Amniotic stem cell (primary cell): ENCODE measurements at places on chromosomes 6 and 20.

GRCh38 chr6:45927421-45928320 is 88.0 kb downstream of the CLIC5 start:
- no peak for DNase-seq

DNA sequence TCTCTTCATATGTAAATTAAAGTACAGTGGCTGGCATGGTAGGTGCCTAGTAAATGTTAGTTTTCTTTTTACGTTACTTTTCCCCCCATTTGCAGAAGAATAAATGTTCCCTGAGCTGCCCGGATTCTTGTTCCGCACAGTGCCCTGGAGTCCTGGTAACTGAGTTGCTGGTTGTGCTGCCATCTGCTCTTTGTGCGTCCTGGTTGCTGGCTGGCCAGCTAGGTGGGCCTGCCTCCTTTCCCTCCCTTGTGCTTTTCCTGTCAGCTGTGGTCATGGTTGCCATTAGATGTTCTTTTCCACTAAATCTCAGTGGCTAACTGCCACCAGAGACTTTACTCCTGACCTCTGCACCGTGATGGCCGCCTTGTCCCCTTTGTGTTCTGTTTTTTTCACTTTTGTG is 28.6 kb downstream of the CEP43 start:
- DNase-seq: no peak

GRCh38 chr20:21615617-21616080 is 89.8 kb upstream of the PAX1 start:
- peak; percentile 1 for DNase-seq

- no peak for DNase-seq
These were observed 606.6 kb downstream of the MAFB start for GRCh38 chr20:40082436-40082835.

DNA sequence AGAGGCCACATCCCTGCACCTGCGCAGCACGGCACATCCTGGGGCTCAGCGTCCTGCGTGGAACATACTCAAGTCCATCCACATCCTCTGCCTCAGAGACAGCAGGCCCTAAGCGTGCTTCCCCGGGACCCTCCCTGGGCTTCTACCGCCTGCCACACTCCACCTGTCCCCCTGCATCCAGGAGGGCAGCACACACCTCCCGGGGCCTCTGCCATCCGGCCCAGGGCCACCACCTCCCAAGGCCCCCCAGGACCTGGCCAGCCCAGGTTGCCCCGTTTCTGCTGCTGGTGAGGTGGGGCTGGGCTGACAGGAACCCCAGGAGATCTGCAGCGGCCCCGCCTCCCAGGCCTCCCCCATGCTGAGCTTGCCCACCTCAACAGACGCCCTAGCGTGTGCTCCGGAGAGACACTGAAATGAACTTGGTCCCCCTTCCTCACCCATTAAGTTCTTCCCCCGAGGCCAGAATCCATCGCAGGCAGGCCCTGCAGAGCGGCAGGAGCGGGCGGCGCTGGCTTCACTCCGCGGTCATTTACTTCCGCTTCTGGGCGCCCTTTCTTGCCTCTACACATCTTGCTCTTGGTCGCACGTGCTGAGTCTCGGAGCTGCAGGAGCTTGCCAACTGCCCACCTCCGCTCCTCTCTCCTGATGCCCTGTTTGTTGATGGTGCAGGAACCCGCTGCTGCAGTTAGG is 235.3 kb downstream of the TAF4 start:
- no peak for DNase-seq

GRCh38 chr6:153980171-153980570 is 58.9 kb upstream of the OPRM1 start:
- no peak for DNase-seq

DNA sequence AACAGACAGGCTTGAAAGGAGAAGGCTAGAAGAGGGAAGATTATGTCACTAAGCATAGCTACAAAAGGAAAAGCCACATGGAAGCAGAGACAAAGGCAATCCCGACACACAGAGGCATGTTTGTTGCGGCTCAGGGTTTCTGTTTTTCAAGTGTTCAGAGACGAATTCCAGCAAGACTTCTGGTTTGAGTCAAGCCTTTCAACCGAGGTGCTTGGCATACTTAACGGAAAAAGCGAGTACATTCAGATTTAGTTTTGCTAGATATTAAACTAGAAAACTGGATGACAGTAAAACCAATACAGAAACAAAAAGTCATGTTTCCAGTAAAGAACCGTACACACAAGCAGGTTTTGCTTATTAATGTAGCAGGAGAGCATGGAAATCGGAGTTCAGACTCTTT is 27.2 kb downstream of the MCUR1 start:
- peak; percentile 6 for DNase-seq

- no peak for DNase-seq
These were observed 200.6 kb downstream of the GMPR start for GRCh38 chr6:16438718-16439591.

DNA sequence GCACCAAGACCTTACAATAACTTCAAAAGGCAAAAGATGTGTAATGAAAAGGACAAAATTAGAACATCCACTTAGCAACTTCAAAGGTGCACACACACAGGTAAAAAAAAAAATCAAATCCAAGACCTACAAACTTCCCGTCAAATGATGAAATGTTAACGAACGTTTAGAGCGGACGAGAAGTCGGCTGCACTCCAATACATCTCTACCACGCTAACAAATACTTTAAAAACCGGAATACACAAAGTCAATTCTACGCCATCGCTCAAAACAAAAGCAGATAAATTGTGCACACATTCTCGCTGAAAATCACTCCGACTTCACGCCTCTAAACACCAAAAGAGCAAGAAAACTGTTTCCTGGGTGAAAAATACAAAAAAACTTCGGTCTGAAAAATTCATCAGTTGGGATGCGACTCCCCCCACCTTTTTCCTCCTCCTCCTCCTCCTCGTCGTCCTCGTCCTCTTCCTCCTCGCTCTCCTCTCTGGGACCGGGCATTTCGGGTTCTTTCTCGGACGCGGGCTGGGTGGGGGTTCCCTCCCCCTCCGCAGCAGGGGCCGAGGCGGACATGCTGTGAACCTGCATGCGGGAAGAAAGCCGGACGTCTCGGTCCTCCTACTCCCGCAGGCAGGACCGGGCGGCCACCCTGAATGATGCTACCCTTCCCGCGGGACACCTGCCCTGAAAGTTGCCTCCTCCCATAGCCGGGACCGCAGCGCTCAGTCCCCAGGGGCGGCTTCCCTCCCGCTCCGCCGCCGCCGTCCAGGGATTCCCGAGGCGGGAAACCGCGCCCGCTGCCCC is 712 bp downstream of the DEK start:
- no peak for DNase-seq

GRCh38 chr6:125346201-125346925 is 44.6 kb upstream of the HDDC2 start:
- DNase-seq: no peak

- no peak for DNase-seq
These were observed 102.0 kb downstream of the LAMP5 start for GRCh38 chr20:9616455-9616805.

DNA sequence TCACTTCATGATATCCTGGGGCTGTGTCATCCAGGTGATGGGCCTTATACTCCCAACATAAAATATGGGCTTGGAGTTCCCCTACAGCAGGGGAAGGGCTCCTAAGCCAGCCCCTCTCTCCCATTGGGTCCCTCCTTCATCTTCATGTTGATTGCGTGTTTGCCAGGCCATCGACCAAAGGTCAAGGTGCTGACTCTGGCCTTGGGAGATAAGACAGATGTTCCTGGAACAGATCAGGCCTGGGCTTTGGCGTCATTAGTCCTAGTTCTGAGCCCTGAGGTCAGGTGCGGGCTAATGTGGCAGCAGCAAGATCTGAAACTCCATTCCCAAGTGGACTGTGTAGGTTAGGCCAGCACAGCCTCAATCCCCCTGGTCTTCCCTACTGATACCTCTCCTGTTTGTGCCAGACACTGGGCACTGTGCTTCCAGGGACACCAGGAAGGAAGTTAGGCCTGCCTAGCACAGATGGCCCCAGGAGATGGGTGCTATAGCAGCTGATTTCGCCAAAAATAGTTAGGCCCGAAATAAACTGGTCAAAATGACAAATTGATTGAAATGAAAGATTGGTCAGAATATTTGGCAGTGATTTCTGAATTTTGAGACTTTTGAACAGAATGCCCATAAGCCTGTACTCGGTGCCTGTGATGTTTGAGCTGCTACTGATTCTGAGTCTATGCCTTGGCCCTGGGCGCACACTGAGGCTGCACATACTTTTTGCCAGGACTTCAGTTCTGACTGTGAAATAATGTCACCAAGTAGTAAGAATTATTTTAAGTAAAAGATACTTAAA is 28.8 kb downstream of the EPB41L1 start:
- no peak for DNase-seq

DNA sequence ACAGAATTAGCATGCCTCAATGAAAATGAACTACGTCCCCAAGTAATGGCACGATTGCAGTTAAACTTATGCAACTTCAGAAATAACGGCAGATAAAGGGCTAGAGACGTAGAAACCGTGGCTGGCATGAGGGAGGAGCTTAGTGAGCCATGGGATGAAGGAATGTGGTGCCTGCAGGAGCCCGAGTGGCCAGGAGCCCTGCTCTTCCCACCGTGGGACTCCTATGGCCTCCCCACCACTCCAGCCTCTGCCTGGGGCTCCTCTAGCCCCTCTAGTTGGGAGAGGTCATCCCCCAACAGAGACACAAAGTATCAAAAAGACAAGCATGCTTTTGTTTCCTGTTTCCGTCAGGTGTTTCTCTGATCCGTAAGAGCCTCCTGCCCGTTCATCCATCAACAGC is 75.1 kb upstream of the BHLHE23 start:
- no peak for DNase-seq

- no peak for DNase-seq
These were observed 5.3 kb downstream of the PSMF1 start for GRCh38 chr20:1123666-1124065.

DNA sequence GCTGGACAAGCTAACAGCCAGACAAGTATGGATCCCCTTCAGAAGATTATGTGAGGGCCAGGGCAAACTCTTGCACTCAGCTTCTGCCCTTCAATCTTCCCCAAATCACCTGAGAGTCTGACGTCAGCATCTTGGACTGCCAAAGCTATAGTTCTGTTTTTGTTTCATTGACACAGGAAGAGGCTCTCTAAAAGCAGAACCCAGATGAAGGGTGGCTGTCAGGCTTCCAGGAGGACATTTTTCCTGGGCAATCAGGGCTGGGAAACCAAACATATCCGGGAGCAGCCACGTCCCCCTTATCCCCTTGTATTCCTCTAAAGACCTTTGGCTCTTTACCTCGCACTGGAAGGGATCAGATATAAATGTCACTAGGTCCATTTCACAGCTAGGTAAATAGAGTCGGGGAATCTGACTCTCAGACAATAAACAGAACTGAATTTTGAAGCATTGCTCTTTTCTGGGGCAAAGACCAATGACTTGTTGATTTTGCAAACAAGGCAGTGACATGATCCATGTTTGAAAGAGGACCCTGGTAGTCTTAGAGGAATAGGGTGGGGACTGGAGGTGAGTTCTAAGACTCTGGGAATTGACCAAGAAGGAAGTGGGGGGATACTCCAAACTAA is 13.3 kb downstream of the MAFB start:
- DNase-seq: no peak

DNA sequence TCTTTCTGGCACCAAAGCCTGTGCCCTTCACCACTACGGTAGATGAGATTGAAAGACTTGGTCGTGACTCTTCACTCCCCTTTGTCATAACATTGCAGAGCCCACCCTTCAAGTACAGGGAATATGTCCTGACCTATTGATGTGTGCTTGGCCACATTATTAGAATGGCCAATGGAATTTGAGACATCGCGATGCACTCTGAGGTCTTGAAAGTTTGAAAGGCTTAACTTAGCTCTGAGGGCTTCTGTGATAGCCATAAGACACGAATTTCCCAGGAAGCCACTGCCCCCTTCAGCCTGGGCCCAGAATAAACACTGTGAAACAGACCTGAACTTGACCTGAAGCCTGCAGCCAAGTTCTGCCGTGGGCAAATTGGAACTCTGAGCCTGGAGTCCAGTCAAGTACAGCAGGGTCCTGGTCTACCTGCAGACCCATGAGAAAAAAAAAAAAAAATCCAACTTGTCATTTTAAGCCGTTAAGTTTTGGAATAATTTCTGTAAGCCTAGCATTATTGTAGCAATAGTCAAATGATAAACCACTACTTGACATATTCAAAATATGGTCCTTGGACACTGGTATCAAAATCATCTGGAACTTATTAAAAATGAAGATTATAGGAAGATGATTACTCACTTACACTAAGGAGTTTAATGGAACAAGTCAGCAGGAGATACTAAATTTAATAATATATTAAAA is 36.9 kb upstream of the TRAF3IP2 start:
- peak; percentile 30 for DNase-seq

GRCh38 chr6:92847988-92848387 is 571.4 kb downstream of the EPHA7 start:
- no peak for DNase-seq

GRCh38 chr6:21928827-21929226 is 335.3 kb downstream of the SOX4 start:
- DNase-seq: no peak

DNA sequence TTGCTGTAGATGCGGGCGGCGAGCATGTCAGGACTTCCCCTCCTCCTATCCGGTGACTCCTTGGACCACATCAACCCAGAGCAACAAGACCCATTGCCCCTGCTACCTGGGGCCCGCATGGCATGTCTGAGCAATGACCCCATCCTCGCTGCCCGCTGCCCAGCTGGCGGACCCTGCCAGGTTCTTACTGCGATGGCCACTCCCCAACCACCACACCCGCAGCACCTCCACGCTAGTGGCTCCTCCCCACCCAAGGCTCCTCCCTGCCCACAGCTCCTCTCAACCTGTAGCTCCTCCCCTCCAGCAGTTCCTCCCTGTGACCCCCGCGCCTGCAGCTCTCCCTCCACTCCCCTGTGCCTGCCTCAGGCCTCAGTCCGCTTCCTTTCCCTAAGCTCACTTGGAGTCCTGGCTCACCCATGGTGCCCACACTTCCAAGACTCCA is 17.6 kb upstream of the SERPINB9 start:
- no peak for DNase-seq

GRCh38 chr6:89797317-89797716 is 22.3 kb downstream of the MDN1 start:
- DNase-seq: no peak

DNA sequence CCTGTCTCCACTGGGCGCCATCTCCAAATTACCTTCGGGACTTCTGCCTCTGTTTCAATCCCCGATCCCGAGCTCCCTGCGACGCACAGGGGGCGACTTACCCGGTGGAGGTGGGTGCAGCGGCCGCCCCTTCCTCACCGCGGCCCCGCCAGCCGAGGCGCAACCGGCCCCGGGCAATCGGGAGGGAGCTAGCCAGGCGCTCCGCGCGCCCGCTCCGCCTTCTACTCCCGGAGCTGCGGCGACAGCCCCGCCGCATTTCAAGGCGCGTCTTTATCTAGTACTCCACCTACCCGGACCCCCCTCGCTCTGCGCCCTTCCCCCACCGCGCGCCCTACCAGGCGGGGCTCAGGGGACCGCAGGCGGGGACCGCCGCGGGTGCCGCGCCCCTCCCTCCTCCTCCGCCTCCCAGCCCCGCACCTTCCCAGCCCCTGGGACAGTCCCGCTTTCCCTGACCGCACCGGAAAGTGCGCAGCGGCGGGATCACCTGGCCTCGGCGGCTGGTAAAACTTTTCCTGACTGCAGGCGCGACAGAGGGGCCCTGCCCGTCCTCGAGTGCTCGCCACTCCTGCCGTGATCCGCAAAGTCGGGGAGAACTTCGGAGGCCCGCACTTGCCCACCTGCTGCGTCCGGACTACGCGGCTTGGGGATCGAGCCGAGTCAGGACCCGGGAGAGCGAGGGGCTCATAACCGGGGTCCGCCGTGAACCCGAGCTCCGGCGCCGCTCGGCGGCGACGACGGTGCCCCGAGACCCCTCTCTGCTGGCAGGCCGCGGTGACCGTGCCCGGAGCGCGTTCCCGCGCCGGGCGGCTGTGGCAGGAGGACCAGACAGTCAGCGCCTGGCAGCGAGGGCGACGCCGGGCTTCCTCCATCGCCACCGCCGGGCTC is 8.0 kb upstream of the NKX2-2 start:
- no peak for DNase-seq
